NCI-H82 (cell line): ENCODE measurements at places on chromosomes 6 and 20.

GRCh38 chr20:64084685-64085152 lies 521 bp upstream of the LKAAEAR1 start:
- DNase-seq, result peak; percentile 50

DNA sequence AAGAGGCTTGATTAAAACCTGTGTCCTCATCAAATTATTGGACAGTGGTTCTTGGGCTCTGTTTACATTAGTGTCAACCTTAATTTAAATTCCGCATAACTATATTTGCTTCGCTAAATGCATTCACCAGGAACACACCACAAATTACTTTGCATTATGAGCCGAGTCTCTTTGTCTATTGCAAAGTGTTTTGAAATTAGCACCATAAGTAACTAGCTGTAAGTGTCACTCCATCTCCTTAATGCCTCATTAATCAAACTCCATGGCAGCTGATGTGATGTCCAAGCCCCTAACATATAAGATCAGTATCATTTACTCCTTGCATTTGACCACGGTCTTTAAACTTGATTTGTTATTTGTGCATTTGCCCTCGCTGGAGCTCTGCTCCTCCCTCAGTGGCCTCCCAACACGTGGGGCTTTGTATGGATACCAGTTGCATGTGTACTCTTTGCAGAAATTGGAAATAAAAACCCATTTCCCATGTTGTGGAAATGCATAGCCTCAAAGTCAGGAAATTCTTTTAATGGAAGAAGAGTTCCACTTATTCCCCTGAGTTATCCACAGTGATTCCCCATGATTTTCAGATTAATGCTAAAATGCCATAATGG lies 24.6 kb downstream of the FOXA2 start:
- no peak for DNase-seq

- DNase-seq, result no peak
These were observed 23.5 kb downstream of the PPP1R3G start for GRCh38 chr6:5108536-5109150.

DNA sequence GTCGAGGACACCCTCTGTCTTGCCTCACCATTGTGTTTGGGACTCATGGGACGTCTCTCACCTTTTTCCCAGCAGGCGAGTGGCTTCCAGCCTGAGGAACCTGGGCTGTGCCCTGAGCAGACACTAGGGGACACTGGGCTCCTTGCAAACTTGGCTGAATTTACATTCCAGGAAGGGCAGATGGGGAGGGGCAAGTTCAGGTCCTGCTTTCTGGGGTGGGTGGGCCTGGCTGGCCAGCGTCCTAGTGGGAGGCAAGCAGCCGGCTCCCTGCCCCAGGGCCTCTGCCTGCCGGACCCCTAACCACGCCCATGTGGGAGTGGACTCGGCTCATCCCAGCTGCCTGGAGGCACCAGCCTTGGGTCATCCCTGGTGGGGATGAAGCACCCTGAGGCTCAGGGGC lies 48.2 kb upstream of the MLN start:
- peak; percentile 74 for DNase-seq
